ENCODE measurements at places on chromosomes 3 and 15.

DNA sequence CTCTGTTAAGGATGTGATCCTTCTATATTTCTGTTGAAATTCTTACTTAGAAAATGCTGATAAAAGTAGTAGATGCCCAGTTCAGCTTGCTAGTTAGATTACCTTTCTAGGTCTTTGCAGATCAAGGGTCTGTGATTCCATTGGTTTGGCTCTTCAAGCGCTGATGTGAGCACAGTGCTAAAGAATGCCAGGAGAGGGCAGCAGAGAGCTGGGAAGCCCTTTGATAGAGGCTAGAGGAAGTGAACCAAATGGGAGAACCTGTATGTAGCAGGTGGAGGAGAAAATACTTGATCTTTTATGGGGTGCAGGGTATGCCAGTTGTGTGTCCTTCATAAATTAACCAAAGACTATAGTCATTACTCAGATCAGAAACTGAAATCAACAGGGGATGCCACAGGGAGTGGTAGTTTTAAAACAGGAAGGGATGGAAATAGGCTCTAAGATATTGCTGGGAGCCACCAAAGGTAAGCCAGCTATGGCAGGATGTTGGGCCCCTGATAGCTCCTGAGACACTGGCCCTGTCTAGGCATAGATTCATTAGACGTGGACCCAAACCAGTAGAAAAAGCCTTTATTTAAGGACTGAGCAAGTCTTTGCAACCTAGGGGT, 677.4 kb downstream of the SQOR start:
- peak; percentile 66 for DNase-seq

DNA sequence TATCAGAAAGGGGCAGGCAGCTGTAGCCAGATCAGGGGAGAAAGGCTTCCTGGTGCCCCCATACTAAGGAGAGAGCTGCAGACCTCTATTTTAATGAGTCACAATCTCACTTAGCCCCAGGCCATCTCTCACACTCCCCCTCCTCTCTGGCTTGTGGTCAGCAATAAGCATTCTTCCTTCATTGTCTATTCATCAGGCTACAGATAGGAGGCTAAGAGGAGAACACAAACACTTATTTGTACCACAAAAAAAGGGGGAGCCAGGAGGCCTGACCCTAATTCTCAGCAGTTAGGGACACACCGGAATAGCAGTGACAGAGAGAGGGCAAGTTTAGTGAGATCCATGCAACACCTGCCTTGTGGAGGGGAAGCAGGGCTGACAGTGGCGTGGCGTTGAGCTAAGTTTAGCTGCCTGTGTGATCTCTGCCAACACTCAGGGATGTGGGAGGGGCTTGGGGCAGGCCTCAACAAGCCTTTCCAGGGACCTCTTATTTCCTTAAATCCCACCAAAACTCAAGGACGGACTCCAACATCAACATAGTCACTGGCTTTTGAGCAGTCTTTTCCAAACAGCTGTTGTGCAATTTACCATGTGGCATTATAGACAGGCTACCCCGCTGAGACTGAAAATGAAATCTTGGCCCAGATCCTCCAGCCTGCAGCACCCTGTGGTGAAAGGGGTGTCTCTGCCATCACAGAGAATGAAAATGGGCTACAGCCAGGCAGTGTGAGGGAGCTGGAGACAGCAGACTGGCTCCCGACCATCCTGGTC, 191.9 kb upstream of the TSC22D2 start:
- no peak for DNase-seq

DNA sequence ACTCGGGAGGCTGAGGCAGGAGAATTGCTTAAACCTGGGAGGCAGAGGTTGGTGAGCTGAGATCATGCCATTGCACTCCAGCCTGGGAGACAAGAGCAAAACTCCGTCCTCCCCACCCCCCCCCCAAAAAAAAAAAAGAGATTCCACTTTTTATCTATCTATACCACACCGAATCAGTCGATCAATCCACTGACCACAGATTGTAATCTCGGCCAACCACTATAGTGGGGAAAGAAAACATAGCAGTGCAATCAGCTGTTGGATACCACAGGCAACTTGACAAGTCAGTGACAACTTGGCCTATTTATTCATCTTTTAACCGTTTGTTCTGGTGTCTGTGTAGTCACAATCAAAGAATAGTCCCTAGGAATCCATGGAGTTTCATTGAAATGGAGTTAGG, 299.2 kb downstream of the FHIT start:
- no peak for DNase-seq

DNA sequence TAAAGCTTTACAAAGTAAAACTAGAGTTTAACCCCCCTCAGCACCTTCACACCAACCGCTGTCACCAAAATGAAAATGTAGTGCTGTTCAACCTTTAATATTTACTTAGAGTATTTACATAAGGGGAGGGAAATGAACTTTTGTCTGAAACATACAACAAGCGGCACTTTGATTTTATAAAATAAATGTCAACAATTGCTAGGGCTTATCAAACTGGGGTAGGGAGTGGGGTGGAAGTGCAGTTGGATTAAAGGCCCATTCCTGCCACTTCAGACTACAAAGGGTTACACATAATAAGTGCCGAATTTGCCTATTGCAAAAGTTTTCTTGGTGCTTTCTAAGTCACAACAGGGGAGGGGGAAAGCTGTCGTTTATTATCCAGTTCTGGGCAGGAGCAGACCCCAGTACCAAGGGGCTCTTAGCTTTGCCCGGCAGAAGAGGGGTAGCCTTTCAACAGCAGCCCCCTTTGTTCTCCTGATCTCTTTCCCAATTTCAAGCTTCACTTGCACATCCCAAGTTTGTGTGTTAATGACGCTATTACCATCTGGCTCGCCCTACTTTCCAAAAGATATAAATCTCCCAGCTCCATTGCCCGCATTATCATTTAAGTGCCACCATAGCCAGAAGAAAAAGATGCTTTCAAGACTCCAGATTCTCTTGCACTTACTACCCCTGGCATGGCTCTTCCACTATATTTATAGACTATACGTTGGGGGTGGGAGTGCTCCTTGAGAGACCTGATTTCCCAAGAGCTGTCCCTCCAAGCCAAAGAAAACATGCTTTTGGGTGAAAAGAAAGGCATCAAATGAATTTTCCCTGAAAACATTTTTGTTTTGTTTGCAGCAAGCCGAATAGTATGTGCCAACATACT, 17.0 kb downstream of the SOX2 start:
- no peak for DNase-seq

DNA sequence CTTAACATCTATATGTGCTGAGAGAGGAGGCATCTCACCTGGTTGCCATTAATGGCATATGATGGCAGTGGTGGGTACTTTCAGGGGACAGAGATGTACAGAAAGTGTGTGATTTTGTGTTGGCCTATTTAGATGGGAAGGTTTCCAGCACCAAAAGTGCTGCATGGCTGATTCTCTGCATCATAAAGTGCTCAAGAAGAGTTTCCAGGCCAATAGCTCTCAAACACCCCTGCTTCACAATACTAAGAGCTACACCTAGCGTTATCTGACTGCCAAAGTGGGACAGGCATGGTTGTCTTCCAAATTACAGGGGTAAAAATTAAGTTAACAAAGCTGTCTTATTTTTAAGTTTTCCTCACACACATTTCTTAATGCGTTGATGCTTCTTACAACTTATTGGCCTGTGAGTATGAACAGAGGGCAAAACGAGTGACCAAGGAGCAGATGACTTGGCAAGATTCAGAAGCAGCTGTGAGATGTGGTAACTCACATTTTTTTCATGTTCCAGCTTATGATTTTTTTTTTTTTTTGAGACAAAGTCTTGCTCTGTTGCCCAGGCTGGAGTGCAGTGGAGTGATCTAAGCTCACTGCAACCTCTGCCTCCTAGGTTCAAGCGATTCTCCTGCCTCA, 41.4 kb upstream of the VEPH1 start:
- DNase-seq, result no peak

GRCh38 chr3:4506559-4507023, 13.4 kb downstream of the ITPR1 start:
- DNase-seq, result no peak

DNA sequence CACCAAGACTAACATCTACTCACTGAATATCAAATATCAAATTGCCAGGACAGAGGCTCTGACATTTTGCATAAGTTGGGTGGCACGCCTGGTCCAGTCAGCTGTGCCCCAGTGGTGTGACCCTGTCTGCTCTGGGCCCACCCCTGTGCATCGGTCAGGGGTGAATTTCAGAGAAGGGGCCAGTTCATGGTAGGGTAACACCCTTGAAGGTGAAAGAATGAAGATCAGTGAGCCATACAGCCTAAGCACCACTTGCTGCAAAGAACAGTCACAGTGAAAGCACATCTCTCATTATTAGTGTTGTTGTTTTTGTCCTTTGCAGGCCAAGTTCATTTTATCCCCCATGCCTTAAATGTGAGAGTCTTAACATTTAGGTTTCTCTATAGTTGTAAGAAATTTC, 86.8 kb downstream of the MYRIP start:
- no peak for DNase-seq

DNA sequence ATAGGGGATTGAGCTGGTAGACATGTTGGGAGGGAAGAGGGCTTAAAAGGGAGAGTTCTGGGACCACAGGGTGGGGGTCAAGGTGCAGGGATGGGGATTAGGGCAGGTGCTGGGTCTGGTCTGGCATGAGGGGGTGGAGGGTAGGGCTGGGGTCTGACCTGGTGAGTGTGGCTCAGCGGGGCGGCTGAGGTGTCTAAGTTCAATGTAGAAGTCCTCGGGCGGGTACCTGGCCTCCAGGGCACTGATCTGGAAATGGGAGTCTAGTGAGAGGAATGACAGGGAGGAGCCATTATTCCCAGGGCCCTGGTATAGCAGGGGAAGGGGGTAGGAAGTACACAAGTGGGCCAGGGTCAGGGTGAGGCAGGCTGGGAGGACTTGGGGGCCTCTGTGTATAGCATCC, 39.6 kb downstream of the RAB11A start:
- DNase-seq, result no peak

- DNase-seq, result peak; percentile 71
Measured at GRCh38 chr3:182760576-182761164, 32.6 kb upstream of the ATP11B start.

DNA sequence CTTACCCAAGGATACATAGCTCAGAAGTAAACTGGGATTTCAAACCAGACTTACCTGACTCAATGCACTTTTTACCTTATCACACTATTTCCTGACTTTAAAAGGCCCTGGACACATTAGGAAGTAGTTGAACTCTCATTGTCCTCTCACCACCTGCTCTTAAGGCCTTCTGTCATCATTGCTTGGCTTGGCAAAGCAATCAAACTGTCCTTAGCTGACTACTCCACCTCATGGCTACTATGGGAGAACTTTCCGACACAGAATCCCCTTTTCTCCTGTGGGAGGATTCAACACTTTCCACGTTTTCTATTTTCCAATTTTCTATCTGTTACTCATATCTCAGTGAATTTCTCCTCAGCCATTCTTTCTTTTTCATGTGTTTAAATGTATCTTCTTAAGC, 55.4 kb downstream of the ZNF148 start:
- DNase-seq, result no peak

GRCh38 chr3:138434875-138435772, 708 bp downstream of the ESYT3 start:
- peak; percentile 56 for DNase-seq

- no peak for DNase-seq
Measured at GRCh38 chr3:65685621-65686235, 353.0 kb downstream of the MAGI1 start.

GRCh38 chr3:50510325-50510724, 6.9 kb upstream of the CACNA2D2 start:
- no peak for DNase-seq

GRCh38 chr15:38217788-38218609, 34.6 kb upstream of the SPRED1 start:
- DNase-seq, result no peak

DNA sequence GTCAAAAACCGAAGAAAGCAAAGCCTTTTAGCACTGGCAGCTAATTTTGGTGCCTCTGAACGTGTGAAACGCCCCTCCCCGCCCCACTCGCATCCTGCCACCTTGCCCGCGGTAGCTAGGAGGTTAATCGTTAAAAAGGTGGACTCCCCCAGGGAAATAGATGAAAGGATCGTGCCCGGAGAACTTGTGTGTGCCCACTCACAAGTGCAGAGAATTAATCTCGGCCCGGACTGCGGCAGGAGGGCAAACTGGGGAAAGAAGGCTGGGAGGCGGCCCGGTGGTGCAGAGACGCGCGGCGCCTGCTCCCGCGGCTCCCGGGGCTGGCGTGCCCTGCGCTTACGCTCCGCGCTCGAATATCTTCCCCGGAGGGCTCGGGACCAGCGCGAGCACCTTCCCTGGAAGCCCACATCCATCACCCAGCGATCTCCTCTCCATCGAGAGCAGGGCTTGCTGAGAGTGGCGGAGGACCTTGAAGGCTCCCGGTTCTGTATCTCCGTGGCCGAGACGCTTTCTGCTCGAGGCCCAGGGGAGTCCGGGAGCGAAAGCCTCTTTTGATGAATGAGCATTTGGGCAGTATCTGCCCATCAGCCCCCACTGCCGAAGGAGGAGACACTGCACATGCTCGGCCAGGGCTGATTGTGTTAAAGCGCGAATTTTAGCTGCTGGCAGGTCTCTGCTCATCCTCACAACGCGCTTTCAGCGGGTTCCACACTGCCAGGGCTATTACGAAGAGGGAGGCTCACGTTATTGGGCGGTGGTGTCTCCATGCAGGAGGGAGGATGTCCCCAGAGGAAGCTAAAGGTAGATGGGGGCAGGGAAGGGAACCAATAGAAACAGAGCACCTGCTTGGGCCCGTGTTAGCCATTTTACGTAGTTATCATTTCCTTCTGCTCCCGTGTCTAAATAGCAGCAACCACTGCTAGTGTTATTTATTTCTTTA, 1.3 kb upstream of the SPTSSB start:
- peak; percentile 64 for DNase-seq

DNA sequence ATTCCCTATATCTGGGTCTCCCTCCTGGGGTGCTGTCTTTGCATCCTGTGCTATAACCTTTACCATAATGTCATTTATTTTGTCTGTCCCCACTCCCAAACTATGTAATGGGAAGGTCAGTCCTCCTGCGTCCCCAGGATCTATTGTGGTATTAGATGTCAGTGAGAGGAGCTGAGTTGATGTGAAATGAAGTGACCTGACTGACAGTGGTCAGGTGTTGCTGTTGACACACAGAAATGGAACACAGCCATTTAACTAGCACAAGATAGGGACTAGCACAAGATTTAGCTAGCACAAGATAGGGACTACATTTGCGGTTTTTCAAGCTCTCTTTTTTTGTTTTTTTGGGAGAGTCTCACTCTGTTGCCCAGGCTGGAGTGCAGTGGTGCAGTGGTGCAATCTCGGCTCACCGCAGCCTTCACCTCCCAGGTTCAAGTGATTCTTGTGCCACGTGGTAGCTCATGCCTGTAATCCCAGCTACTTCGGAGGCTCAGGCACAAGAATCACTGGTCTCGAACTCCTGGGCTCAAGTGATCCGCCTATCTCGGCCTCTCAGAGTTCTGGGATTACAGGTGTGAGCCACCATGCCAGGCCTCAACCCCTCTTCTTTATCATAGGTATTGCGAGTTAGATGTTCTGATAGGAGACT, 5.2 kb downstream of the NGRN start:
- no peak for DNase-seq

- no peak for DNase-seq
Measured at GRCh38 chr15:40094156-40094555, 14.5 kb downstream of the BMF start.

- DNase-seq, result no peak
Measured at GRCh38 chr3:20310629-20311028, 124.6 kb upstream of the SGO1 start.

- DNase-seq, result no peak
Measured at GRCh38 chr3:121871430-121871829, 22.8 kb upstream of the SLC15A2 start.

GRCh38 chr15:77180757-77181156, 109.8 kb upstream of the TSPAN3 start:
- no peak for DNase-seq

Data from Caco-2 (cell line).